Tibial nerve (tissue), 4 donors: ENCODE measurements at places on chromosomes 1 and 21.

- no peak for DNase-seq
These were observed 63.4 kb downstream of the OPTC start for GRCh38 chr1:203557390-203557789.

DNA sequence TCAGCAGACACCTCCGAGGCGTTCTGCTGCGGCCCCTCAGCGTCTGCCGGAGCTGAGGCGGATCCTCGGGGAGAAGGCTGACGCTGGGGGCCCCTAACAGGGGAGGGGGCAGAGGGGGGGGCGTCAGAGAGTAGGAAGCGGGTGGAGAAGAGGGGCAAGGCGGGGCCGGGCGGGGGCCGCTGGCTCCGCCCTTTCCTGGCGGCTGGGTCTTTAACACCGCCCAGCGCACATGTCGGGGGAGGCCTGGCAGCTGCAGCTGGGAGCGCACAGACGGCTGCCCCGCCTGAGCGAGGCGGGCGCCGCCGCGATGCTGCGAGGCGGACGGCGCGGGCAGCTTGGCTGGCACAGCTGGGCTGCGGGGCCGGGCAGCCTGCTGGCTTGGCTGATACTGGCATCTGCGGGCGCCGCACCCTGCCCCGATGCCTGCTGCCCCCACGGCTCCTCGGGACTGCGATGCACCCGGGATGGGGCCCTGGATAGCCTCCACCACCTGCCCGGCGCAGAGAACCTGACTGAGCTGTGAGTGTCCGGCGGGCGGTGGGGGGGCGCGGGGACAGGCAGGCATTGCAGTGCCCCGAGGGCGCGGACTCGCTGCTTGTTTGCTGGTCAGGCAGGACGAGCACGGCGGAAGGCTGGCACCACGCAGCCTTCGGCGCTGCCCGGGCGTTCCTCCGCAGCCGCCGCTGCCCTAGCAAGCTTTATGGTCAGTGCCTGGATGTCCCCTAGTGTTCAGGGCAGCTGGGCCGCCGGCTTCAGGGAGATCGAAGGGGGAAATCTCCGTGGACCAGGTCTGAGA, at the start of gene NTRK1:
NTRK1 (plus strand) TSS at position 238 of the 796 bp plus-strand sequence; CDS start at position 308, 70 bp downstream.
- no peak for DNase-seq

DNA sequence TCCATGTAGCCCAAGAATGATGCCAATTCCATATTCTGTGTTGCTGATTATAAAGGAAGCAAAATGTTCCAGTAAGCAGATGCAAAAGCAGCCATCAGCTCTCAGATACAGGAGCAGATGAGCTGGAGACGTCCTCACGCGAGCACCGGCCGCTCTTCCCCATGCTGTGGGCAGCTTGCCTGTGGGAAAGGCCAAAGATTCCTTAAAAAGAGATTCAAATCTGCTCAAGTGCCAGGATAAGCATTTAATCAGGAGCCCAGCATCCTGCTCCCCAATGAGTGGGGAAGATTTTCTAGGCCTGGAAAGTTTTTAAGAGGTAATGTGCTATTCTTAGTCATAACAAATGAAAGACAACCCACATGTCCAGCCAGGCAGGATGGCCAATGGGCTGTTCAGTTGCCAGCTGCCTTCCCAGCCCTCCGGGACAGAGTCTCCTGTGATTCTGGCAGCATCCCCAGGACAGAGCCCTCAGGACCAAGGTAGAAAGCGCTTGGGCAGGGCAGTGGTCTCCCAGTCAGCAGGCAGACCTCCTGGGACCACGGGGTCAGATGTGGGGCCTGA, 108.2 kb upstream of the TMPRSS2 start:
- no peak for DNase-seq

DNA sequence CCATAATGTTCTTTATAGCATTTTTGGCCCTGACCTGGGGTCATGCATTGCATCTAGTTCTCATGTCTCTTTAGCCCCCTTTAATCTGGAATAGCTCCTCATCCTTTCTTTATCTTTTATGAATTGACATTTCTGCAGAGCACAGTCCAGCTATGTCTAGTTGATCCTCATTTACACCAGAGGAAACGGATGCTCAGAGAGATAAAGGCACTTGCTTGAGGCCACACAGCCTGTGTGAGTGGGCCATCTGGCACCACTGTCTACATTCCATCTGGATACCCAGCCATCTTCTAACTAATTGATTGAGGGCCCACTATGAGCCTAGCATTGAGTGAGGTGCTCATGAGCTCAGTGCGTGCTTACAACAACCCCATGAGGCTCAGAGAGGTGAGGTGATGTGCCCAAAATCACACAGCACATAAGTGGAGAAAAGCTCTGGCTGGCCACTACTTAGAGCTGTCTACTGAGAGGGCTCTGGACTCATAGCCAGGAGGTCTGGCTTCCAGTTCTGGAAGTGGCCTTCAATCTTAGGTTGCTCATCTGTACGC, 3.5 kb downstream of the HPCA start:
- no peak for DNase-seq

- DNase-seq, result peak; percentile 20
These were observed 569 bp downstream of the ATF3 start for GRCh38 chr1:212608959-212609700.

DNA sequence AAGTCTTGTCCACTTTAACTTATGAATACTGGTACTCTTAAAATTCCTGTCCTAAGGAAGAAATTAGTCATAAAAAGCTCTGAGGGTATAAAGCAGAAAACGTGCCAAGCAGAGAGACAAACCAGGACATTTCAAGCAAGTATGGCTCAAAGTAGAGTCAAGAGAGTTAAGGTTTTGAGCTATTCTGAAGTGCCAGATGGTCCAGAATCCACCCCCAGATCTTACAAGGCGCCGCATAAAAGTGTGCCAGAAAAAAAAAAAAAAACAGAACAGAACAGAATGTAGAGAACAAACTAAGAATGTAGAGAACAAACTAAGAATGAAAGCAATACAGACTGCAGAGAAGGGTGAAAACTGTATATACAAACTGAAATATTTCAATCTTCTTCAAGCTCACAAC, 12.5 kb downstream of the EPS15 start:
- no peak for DNase-seq

DNA sequence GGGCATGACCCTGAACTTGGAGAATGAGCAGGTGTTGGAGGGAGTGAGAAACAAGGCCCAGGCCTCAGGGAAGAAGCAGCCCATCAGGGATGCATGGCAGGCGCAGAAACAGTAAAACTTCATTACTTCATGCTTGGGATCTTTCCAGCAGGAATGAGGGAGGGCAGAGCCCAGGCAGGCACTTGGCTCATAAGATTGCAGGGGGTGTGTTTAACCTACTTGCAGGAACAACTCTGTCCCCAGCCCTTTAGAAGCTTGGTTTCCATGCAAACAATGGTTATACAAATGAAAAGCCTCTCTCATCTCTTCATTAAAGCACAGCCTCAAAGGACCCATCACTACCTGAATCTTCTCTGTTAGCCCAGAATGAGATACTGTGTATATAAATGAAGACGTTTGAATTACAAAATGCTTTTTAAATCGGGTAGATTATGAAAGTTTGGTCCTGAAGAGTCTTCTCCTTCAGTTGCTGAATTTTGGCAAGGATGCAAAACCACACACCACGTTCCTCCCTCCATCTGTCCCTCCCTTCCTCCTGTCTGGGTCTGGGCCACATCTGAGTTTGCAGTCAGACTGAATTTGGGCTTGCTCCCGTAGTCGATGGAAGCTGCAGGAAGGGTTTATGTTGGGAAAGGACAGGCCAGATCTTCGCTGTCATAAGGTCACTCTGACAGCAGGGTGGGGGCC, 154.4 kb upstream of the KLHDC7A start:
- no peak for DNase-seq

DNA sequence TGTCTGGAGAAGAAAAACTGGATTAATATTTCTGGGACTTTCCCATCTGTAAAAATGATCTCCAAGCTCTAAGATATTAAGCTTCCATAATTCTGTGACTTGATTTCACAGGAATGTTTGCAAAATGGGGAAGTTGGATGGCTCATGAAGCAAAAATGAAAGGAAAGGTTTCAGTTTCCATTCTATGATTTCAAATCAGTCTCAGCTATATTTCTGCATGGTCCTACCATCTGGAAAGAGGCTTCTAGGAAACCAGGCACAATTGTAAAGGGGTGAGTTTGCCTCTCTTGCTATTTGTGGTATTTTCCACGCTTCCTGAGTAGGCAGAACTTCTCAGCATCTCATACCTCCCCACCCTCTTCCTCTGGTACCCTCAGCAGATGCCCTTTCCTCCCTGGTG, 22.4 kb upstream of the ACTN2 start:
- DNase-seq, result no peak

DNA sequence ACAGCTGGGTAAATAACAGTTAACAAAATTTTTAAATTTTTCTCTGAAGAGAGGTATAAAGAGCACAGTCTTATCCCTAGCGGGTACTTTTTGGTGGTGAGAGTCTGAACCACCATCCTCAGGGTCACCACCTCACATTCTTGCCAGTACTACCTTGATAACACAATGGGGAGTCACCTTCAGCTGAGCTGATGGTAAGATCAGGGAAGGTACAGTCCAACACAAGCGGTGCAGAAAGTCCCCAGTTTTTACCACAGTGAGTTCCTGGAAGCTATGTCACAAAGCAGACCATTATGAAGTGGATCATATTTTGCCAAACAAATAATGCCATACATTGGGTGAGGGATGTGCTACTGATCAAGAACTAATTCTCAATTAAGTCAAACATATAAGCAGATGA, 176.9 kb downstream of the FASLG start:
- DNase-seq, result no peak

DNA sequence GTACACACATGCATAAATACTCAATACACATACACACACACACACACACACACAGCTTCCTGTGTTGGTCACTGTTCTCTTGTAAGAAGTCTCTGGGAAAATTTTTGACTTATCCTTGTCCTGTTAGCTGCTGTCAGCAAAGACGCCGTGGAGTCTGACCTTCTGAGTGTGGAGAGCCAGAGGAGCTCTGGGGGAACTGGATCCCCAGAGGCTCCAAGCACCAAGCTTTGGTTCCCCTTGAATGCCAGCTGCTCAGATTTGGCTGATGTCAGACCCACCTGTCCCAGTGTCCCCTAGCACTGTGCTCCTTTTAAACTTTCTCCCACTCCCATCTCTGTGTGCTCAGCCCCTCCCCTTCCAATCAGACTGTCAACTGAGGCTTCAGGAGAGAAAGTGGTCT, 319.1 kb downstream of the CAMTA1 start:
- DNase-seq, result no peak

DNA sequence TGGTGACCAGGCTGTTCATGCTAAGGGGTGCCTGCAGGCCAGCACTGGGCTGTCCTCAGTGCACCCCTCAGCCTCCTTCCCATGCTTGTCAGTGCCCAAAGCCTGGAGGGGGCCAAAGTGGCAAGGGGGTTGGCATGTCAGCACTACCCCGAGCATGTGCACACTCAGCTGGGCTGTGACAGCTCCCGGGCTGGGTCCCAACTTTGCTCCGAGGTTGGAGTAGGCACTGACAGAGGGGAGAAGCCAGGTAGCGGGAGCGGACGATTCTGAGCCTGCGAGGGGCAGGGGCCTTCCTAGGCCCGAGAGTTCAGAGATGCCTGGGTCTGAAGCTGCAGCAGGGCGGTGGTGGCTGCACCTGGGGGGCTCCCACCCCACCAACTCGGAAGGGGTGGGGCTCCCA, 119.0 kb downstream of the MAST2 start:
- no peak for DNase-seq

DNA sequence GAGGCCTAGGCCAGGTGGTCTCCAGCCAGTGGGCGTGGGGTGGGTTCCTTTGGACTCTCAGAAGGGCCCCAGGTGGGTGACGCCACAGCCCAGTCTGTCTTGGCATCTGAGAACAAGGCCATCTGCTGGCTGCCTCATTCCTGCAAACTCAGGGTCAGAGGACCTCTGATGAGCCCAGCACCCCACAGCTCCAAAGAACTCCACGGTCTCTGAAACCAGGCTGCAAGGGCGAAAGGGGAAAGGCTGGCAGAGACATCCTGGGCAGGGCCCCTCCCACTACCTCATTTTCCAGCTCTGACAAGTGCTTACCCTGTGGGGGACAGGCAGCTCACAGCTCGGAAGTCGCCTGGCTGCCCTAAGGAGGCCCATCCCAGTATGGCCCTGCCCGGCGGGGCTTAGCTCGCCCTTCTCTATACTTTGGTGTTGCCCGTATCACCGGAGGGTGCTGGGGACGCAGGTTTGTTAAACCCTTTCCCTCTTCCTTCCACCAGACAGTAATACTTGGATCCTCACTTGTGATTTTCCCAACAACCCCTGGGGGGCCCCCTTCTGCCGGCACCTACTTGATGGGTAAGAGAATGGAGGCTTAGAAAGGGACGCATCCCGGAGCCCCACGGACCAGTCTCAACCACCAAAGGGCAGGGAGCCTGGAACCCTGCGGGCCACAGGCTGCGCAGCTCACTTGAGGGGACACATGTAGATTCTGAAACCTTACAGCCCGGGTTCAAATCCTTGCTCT, 10.9 kb upstream of the EDN2 start:
- no peak for DNase-seq

- DNase-seq, result no peak
These were observed 43.5 kb upstream of the ZNF644 start for GRCh38 chr1:91065337-91065736.

DNA sequence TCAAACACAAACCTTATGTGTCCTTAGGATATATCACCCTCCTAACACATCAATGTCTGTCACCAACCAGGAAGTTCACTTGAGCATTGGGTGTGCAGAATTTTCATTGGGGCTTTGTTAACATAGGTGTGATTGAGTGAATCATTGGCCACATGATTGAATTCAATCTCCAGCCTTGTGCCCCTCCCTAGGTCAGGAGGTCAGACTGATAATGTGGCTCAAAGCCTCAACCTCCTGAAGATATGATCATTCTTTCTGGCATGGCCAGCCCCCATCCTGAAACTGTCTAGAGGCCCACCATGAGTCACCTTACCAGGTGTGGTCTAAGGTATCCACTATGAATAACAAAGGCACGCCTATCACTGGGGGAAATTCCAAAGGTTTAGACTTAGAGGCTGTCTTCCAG, 90.1 kb downstream of the PKN2 start:
- DNase-seq, result no peak

DNA sequence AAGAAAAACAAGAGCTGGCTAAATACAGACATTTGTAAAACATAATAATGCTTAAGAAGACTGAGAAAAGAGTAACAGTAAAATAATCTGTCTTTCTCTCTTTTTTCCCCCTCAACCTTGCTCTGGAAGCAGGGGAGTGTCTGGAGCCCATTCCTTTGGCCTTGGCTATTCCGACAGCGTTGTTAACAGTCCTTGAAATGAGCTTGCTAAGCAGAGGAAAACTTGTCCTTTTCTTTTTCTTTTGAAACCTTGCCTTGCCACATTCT, 6.7 kb upstream of the CA6 start:
- DNase-seq, result no peak

DNA sequence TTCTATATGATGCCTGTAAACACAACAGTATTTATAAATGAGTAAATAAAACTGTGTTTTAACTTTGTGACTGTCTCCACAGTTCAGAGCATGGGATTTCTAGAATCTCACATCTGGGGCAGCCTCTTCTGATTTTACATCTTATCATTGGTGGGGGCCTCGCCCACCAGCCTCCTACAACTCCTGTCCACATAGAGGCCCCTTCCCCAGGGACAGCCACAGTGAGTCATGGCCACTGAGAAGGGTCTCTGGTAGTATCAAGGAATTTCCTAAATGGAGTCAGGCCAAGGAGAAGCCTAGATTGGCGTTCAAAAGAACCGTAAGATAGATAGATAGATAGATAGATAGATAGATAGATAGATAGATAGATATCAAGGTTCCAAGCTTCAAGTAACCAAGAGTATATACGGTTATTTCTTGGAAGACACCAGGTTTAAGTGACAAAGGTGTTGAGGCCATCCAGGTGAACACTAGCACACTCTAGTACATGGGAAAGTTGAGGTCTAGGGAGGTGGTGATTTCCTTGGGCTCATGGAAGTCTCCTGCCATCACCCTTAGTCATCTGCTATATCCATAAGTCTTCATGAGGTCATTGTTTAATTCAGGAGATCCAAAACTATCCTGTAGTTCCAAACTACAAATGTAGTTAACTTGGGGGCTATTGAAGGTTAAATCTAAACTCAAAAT, 121.6 kb downstream of the SYT2 start:
- no peak for DNase-seq
